Activated T-cell treated with anti-CD3 and anti-CD28 coated beads, Interleukin-2, amount 50 U/mL, for 72 hours (primary cell): ENCODE measurements at places on chromosomes 4 and X.

- peaks cover 20% of the 10 kb centered on the region for H3K4me1 ChIP-seq
- DNase-seq = no peak
- H3K27me3 ChIP-seq = peaks cover 5% of the 10 kb centered on the region
- peaks cover 4% of the 10 kb centered on the region for H3K36me3 ChIP-seq
- H3K4me3 ChIP-seq = no peak overlapping the region
Measured at GRCh38 chr4:88223516-88223915, 60.8 kb downstream of the PPM1K start.

DNA sequence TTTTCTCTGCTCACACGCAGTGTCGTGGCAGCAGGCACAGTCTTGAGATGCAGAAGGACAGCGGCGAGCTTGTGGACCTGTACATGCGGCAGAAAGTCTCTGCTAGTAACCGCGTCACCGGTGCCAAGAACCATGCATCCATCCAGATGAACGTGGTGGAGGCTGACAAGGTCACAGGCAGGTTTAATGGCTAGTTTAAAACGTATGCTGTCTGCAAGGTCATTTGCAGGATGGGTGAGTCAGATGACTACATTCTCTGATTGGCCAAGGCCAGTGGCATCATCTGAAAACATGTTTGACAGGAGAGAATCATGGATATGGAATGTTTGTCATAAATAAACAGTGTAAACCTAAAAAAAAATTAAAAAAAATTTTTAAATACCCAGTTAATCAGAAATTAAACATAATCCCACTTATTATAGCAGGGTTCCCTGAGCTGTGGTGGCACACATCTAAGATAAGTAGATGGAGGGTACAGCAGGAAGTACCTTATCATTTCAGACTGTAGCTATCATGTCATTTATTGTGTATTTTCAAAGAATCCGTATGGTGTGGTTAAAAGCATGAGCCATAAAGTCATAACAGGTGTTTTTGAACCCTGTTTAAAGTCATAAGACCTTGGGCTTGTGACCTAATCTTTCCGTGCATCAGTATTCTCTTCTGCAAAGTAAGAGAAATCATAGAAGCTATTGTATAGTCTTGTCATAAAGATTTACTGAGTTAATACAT is 7.5 kb upstream of the BMP2K start:
- no peaks in the 10 kb centered on the region for H3K27me3 ChIP-seq
- peaks cover 45% of the 10 kb centered on the region for H3K4me1 ChIP-seq
- no peak overlapping the region for H3K27ac ChIP-seq
- no peak overlapping the region for H3K4me3 ChIP-seq

- no peaks in the 10 kb centered on the region for H3K27me3 ChIP-seq
- H3K4me1 ChIP-seq = peaks cover 81% of the 10 kb centered on the region
- H3K4me3 ChIP-seq = peak overlapping the region; percentile 67
- peak overlapping the region; percentile 70 for H3K27ac ChIP-seq
Measured at GRCh38 chr4:54058171-54058570, 6.2 kb downstream of the CHIC2 start.

DNA sequence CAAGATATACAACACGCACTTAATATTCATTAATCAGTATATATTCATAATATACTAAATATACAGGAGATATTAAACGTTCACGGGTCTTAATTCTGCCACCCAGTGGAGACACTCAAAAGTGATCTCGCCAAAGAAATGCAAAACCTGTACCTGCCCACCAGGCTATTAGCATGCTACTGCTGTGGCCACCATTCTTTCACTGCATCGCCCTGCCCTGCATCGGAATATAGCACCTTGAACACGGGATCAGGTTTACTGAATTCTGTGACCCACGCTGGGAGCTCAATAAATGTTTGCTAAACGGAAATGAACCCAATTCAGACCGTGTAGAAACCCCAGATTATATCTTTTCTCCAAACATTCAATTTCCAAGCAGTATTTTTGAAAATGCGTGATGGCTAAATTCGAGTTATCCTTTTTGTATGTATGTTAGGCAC is 840 bp upstream of the CLCN3 start:
- H3K36me3 ChIP-seq = no peaks in the 10 kb centered on the region
- H3K27ac ChIP-seq = peak overlapping the region; percentile 99
- peak; percentile 48 for DNase-seq
- no peaks in the 10 kb centered on the region for H3K27me3 ChIP-seq

DNA sequence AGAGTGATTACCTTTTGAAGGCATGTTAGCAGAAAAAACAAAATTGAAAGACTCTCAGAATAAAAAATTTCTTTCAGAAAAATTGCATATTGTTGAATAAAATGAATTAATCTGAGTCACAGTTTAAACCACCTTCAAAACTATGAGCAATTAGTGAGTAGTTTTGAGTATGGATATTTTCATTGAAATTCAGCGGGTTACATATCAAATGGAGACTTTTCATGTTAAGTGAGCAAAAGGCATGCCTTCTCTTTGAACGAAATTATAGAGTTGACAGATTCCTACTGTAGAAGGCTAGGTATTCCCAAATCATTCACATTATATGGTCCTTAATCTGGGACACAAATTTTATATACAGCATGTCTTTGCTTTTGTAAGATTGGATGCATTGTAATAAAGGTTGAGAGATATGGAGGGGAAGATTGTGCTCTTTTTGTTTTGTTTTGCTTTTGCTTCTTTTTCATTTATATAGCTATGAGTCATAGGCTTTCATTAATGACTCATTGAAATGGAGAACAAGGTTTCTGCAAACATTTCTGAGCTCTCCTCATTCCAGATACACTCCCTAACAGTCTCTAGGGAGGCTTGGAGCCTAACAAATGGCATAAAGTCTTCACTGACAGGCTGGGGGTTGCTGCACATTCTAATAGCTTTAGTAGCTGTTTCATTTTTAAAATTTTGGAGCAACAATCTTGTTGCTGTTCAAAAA is 21.6 kb downstream of the PCDH18 start:
- DNase-seq = no peak
- no peaks in the 10 kb centered on the region for H3K4me1 ChIP-seq
- H3K4me3 ChIP-seq = no peak overlapping the region
- H3K27ac ChIP-seq = no peak overlapping the region

DNA sequence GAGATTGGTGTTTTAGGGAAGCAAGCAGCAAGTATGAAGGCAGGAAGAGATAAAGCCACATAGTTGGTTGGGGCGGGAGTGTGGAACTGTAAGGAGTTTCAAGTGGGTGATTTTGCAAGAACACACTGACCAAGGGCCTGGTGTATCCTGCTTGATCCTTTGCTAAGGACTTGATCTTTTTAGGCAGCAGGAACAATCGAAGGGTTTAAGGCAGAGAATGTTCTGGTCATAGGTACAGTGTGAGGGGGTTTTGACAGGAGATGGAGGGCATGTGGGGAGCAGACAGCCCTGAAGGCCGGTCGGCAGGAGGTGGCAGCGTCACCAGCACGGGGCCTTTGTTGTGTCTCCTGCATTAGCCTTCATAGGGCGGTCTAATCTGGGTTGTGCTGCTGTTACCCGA is 54.7 kb downstream of the FAM193A start:
- H3K36me3 ChIP-seq = no peaks in the 10 kb centered on the region
- H3K4me1 ChIP-seq = peaks cover 51% of the 10 kb centered on the region

- DNase-seq = no peak
- no peaks in the 10 kb centered on the region for H3K27me3 ChIP-seq
- H3K4me1 ChIP-seq = no peaks in the 10 kb centered on the region
- no peaks in the 10 kb centered on the region for H3K36me3 ChIP-seq
- H3K27ac ChIP-seq = no peak overlapping the region
Measured at GRCh38 chr4:90281541-90282355, 154.6 kb downstream of the CCSER1 start.

- H3K27ac ChIP-seq = no peak overlapping the region
- peaks cover 15% of the 10 kb centered on the region for H3K36me3 ChIP-seq
- no peaks in the 10 kb centered on the region for H3K4me1 ChIP-seq
- no peak overlapping the region for H3K4me3 ChIP-seq
- DNase-seq = no peak
- no peaks in the 10 kb centered on the region for H3K27me3 ChIP-seq
Measured at GRCh38 chr4:98314791-98315565, 53.8 kb downstream of the RAP1GDS1 start.

DNA sequence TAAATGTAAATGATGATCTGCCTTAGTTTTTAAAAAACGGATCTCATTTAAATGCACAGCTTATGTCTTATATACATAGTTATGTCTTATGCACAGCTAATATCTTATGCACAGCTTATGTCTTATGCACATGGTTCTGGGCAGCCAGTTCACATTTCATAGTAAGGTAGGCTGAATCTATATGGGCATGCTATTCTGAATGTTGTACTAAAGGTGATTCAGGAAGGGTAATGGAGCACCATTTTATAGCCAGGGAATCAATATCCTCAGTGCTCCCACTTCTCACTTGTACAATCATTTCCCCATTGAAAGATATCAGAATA is 77.9 kb upstream of the MID1 start:
- no peaks in the 10 kb centered on the region for H3K4me1 ChIP-seq
- no peak overlapping the region for H3K27ac ChIP-seq
- DNase-seq = no peak
- H3K27me3 ChIP-seq = peaks cover 12% of the 10 kb centered on the region
- no peak overlapping the region for H3K4me3 ChIP-seq
- no peaks in the 10 kb centered on the region for H3K36me3 ChIP-seq

DNA sequence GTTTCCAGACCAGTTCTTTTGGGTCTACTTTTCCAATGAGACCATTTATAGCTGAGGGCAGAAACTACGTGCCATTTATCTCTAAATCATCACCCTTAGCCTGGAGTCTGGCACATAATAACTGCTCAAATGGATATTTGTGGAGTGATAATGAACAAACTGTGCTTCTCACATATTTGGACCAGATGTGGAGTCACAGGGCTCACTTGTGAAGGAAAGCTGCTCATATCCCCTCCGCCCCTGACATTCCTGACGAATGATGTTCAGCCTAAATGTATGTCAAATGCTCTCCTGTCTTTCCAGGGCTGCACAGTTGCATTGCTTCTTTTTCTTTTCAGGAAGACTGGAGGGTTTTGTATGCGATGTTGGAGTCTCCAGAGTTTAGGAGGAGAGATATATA is 110.1 kb downstream of the GBA3 start:
- no peak overlapping the region for H3K27ac ChIP-seq
- no peak overlapping the region for H3K4me3 ChIP-seq
- H3K36me3 ChIP-seq = no peaks in the 10 kb centered on the region
- H3K27me3 ChIP-seq = no peaks in the 10 kb centered on the region

- no peaks in the 10 kb centered on the region for H3K27me3 ChIP-seq
- H3K4me1 ChIP-seq = peaks cover 34% of the 10 kb centered on the region
- H3K4me3 ChIP-seq = no peak overlapping the region
- H3K27ac ChIP-seq = peak overlapping the region; percentile 52
Measured at GRCh38 chr4:37601531-37601930, 84.6 kb downstream of the RELL1 start.

DNA sequence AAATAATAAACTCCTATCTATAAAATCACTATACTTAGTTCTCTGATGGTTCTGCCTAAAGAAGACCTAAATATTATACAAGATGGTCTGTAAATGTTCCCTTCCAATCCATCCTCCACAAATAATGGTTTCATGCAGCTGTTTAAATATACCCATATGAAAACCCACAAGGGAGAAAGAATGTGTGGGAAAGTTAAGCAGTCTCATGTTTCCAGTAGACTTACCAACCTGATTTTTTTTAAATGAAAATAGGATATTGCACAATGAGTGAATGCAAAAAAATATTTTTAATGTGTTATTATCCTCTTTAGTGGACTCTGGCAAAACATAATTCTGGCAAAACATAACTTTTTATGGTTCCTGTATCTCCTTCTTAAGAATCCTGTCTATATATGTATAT is 23.3 kb downstream of the CAMK2D start:
- no peaks in the 10 kb centered on the region for H3K27me3 ChIP-seq
- peaks cover 70% of the 10 kb centered on the region for H3K4me1 ChIP-seq
- no peak for DNase-seq
- H3K4me3 ChIP-seq = no peak overlapping the region
- H3K36me3 ChIP-seq = peaks cover 7% of the 10 kb centered on the region

- H3K27ac ChIP-seq = no peak overlapping the region
- DNase-seq = no peak
Measured at GRCh38 chr4:99594818-99595217, 20.2 kb downstream of the MTTP start.

DNA sequence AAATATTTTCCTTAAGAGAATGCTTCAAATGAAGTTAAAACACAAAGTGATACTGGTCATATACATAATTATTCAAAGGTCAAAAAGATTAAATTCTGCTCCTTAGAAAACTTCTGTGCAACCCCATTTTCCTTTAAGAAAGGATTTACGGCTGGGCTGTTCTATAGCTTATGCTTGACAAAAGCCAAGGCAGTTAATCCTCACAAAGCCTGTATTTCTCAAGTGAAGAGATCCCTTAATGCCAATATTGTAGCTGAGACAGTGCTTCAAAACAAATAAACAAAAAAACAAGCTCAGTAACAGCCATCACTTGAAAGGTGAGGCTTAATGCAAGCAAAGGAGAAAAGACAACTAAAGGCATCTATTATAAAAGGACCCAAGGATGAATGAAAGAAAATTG is 42.5 kb downstream of the BTC start:
- H3K36me3 ChIP-seq = no peaks in the 10 kb centered on the region
- no peak overlapping the region for H3K27ac ChIP-seq

DNA sequence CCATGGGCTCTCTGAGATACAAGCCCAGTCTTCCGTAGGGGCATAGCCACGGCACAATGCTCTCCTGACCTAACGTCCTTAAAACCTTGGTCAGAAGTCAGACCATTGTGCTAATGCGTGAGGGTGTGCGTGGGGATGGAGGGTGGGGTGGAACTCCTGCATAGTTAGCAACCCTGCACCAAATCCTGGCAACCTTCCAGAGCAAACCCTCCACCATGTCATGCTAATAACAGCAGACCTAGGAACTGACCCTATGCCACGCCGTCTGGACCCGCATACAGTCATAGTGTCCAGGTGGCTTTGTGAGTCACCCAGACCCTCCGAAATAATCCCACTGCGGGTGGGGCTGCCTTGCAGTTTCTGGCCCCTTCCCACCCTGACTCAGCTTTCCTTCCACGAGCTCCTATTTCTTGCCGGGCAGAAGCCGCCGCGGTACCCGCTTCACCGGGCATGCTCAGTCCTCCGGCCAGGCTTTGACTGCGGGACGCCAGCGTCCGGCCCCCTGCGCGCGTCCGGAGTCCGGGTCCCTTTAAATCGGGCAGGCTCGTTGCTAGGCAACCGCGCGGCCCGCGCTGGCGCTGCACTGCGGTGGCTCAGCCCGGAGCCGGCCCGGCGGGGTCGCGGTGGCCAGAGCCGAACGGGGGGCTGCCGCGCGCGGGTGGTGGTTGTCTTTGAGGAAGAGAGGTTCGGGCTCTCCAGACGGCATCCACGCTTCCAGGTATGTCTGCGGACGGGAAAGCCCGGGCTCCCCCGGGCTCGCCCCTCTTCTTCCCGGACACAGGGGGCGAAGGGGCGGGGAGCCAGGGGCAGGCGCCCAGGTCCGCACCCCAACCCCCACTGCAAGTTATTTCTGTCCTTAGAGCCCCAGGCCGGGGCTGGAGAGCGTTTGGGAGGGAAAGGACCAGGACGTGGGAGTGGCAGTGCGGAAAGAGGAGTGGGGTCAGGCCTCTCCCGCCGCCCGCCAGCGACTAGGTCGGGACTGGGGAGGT is at the start of gene CCDC160:
Gene CCDC160 (plus strand): TSS at position 557 of the 989 bp plus-strand sequence. CDS start 7,619 bp downstream, outside the sequence.
- H3K36me3 ChIP-seq = no peaks in the 10 kb centered on the region
- H3K4me1 ChIP-seq = no peaks in the 10 kb centered on the region
- peak within 1 kb of the TSS; percentile 75 for H3K4me3 ChIP-seq
- H3K27ac ChIP-seq = no peak within 1 kb of the TSS

- H3K36me3 ChIP-seq = no peaks in the 10 kb centered on the region
- DNase-seq = no peak
- peaks cover 10% of the 10 kb centered on the region for H3K4me1 ChIP-seq
- H3K4me3 ChIP-seq = no peak overlapping the region
- H3K27ac ChIP-seq = no peak overlapping the region
- H3K27me3 ChIP-seq = peaks cover 10% of the 10 kb centered on the region
Measured at GRCh38 chrX:9088896-9089295, 55.0 kb upstream of the FAM9B start.

- H3K27me3 ChIP-seq = peaks cover 36% of the 10 kb centered on the region
- no peak for DNase-seq
- no peak overlapping the region for H3K27ac ChIP-seq
- no peak overlapping the region for H3K4me3 ChIP-seq
- H3K36me3 ChIP-seq = no peaks in the 10 kb centered on the region
Measured at GRCh38 chrX:50736656-50737055, 77.3 kb downstream of the SHROOM4 start.
